NCI-H1436 treated with DMSO at 0.1 percent for 48 hours (cell line): ENCODE measurements at places on chromosomes 1 and 21.

- no peak for DNase-seq
These were observed 26.3 kb downstream of the CLEC20A start for GRCh38 chr1:178470411-178470960.

- DNase-seq: no peak
These were observed 70.0 kb upstream of the SELENON start for GRCh38 chr1:25729790-25730644.

- no peak for DNase-seq
These were observed 11.4 kb upstream of the SPATC1L start for GRCh38 chr21:46195595-46196195.

- no peak for DNase-seq
These were observed 92.6 kb upstream of the NEK7 start for GRCh38 chr1:198064181-198064580.

- no peak for DNase-seq
These were observed 57.8 kb downstream of the CNST start for GRCh38 chr1:246624091-246624490.

GRCh38 chr1:167799747-167800146 lies 78.0 kb downstream of the MPZL1 start:
- DNase-seq: no peak

- no peak for DNase-seq
These were observed 26.6 kb downstream of the IL6R start for GRCh38 chr1:154431586-154432373.

GRCh38 chr1:98556521-98557158 lies 104.9 kb upstream of the SNX7 start:
- DNase-seq: no peak

- no peak for DNase-seq
These were observed 38.2 kb downstream of the ASTN1 start for GRCh38 chr1:177126267-177126666.

GRCh38 chr1:58515794-58516401 lies 30.6 kb downstream of the OMA1 start:
- peak; percentile 15 for DNase-seq

GRCh38 chr1:183572721-183573120 lies 17.5 kb downstream of the NCF2 start:
- DNase-seq: no peak

DNA sequence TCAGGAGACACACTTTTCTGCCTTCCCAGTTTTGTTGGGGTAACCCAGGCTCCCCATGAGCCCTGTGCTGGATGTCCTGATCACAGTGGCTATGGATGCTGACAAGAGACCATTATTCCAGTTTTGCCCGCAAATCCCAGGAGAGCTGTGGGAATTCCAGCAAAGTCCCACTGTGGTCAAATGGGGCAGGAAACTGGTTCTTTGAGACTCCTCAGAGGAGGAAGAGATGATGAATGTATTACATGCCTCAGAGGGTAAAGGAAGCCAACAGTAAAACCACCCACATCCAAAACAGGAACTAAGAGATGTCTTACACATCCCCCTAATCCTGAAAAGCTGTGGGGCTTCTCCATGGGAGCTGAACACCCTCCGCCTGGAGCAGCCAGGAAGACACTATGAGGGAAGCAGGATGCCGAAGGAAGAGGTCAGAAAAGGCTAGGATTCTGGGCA lies 12.8 kb upstream of the MPZL1 start:
- no peak for DNase-seq

- DNase-seq: no peak
These were observed 99.5 kb upstream of the DUSP10 start for GRCh38 chr1:221841251-221841982.

- no peak for DNase-seq
These were observed 5.7 kb upstream of the MOB3C start for GRCh38 chr1:46622344-46622743.

GRCh38 chr1:159581422-159581821 lies 6.2 kb upstream of the APCS start:
- no peak for DNase-seq

DNA sequence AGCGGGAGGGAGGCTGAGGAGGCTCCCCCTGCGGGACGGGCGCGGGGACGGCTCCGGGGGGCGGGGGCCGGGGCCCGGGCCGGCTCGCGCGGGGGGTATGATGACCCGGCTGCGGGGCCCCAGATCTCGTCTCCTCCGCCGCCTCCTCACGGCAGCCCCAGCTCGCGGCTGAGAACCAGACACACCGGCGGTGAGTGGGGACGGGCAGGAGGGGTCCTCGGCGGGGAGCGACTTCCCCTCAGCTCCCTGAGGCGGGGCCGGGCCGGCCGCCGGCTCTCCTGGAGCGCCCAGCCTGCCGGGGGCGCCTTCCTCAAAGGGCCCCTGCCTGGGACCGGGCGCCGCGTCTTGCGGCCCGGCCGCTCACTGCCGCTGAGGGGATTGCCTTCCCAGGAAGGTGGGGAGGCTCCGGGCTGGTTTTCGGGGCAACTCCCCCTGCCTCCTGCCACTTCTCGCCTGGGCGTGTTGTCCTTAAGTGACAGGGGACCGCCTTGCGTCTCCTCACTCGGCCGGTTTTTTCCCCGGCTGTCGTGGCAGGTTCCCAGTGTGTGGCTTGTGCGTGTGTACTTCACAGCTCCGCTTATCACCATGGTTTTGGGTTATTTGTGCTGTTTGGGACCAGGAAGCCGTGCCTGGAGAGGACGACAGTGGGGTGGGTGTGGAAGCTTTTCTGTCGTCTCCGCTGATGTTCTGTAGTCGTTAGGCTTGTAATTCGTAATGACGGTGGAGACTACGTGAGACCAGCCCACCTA lies 800 bp downstream of the HIPK1 start:
- DNase-seq: no peak
